ENCODE measurements at places on chromosomes 3 and 15.

- DNase-seq: no peak
Observed at GRCh38 chr3:171225165-171225564, 198.6 kb upstream of the SLC2A2 start.

- DNase-seq: no peak
Observed at GRCh38 chr3:29410220-29410619, 129.3 kb downstream of the RBMS3 start.

GRCh38 chr3:59696783-59697182, 647.0 kb upstream of the CFAP20DC start:
- DNase-seq: no peak

GRCh38 chr3:48151807-48152427, 36.3 kb downstream of the CDC25A start:
- no peak for DNase-seq

GRCh38 chr3:122563717-122564025, 429 bp downstream of the PARP9 start:
- DNase-seq: no peak

DNA sequence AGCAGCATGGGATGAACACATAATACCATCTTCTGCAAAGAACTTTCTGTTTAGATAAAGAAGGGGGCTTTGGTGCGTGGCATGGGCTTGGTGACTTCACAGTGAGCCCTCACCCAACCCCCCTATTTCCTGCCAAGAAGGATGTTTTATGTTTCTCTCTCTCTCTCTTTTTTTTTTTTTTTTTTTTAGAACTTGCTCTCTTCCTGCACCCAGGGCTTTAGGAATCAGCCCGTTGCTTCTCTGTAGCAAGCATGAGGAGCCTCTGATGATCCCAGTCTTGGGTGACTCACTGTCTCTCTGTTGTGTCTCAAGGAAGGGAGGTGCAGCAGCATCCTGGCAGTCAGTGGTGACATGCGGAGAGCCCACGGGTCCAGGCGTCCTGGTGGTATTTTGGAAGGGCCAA, 49.1 kb downstream of the CCK start:
- no peak for DNase-seq

DNA sequence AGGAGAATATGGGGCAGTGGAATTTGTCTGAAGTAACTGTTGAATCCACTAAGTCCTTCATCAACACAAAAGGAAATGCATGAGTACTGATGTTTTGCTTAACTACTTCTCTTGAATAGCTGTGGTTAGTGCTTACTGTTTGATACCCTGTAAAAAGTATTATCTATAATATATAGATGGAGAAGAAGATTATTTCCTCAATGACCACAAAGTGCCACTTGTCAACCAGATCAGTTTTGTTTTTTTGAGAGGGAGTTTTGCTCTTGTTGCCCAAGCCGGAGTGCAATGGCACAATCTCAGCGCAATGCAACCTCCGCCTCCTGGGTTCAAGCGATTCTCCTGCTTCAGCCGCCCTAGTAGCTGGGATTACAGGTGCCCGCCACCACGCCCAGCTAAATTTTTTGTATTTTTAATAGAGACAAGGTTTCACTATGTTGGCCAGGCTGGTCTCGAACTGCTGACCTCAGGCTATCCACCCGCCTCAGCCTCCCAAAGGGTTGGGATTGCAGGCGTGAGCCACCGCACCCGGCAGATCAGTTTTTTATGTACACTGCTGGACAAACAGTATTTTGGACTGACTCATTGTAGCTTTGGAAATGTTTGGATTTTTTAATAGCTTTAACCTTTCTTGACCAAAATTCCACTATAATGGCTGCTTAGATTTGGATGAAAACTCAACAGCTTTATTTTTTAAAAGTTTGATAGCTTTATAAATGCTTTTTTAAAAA, 1.5 kb upstream of the RPLP1 start:
- DNase-seq: no peak
